SW 1271 (cell line): ENCODE measurements at places on chromosomes 13 and 19.

GRCh38 chr19:2089001-2089711, 7.0 kb downstream of the MOB3A start:
- no peak for DNase-seq

DNA sequence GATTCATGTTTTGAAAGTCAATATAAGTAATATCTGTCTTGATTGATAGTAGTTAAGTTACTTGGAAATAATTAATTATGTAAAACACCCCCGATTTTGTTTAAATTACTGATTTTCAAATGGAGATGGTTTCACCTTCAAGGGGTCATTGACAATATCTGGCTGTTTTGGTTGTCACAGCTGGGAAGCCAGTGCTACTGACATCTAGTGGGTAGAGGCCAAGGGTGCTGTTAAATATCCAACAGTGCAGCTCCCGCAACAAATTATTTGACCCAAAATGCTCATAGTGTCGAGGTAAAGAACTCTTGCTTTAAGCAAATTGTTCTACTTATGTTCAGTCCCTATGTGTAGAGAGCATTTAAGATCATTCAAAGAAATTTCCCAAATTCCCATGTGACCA, 50.6 kb upstream of the PCDH20 start:
- DNase-seq, result no peak

DNA sequence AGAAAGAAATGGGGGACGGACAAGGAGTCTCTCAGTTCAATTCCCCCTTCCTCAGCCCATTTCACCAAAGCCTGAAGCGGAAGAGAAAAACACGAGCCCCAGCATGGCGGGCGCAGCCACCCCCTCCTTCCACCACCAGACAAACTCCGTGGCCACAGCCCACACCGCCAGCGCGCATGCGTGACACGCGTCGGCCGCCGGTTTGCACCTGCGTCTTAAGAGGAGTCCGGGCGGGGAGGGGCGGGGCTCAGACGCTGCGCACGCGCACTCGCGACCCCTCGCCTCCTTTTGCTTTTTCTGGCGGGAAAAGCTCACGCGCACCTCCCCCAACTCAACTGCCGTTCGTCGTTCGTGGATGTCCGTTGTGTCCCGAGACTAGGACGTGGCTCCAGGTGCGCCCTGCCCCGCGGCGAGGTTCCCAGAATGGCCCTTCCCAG, at the start of gene KASH5:
KASH5 (plus strand) TSS at position 314 of the 437 bp plus-strand sequence. CDS start 2,635 bp downstream, outside the sequence.
- DNase-seq, result peak; percentile 57

DNA sequence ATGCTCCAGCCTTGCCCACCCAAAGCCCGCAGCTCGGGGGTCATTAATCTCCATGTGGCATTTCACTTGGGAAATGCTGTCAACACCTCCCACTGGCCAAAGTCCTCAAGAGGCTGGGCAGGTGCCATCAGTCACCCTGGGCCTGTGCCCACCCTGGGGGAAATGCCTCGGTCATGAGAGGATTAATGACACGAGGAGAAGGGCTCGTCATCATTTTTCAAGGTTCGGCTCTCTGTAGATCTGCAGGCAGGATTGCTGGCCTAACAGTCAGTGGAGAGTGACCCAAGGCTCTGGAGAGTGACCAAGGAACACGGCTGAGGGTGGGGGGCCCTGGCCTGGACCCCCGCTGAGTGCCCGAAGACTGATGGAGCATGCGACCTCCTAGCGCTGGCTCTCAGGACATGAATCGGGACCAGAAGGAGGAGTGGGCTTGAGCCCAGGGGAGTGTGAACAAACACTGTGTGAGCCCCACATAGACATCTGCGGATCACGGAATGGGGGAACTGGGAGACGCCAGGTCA, 15.2 kb upstream of the KCTD15 start:
- no peak for DNase-seq

DNA sequence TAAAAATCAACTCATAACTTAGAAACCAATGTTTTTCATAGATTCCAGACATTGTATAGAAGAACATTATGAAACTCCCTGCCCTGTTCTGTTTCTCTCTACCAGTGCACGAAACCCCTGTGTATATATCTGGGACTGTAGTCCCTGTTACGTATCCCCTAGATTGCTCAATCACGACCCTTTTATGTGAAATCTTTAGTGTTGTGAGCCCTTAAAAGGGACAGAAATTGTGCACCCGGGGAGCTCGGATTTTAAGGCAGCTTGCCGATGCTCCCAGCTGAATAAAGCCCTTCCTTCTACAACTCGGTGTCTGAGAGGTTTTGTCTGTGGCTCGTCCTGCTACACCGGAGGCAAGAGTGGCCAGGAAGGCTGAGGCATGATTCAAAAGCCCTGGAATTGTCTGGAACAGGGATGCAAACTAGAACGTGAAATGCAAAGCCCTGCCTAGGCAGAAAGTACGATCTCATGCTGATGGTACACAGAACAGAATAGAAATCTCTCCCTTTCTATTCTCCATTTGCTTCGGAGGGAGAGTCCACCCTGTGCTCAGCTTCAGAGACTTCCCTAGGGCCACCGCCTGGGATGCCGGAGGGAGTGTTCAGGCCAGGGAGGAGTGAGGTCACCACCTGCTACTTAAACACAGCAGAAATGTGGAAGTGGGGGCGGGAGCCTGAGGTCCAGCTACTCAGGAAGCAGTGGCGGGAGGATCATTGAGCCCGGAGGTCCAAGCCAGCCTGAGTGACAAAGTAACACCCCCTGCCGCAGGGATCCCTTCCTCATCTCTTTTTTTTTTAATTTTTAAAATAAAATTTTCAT, 758 bp upstream of the ZNF888 start:
- DNase-seq, result no peak

DNA sequence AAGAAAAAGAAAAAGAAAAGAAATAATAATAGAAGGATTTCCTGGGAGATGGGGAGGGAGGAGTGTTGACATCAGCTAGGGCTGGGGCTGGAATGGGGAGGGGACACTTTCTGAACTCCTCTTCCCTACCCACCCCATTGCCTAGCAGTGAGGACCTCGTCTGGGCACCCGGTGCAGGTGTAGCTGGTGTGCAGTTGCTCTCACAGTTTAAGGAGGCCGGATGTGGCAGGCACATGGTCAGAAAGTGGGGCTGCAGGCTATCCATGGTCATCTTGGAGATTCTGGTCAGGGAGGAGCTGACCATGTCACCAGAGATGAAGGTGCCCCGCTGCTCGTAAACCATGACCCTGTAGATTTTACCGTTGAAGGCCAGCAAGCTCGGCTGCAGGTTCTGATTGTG, 8.5 kb upstream of the TUBB4A start:
- DNase-seq, result no peak

DNA sequence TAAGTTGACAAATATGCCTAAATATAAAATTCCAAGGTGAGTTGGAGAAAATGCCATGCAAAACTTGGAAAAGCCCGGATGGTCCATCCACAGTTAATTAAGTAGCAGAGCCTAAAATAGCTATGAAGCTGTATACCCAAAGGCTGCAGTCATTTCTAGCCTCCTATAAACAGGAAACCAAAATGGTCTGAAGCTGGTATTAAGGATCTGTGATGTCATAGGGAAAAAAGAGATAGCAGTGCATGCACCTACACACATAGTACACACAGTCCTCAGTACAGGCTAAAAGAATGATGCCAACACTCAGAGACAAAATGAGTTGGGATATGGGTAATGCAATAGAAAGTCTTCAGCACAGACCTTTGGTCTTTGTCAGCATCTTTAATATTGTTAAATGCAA, 736.9 kb downstream of the EFNB2 start:
- DNase-seq, result no peak

DNA sequence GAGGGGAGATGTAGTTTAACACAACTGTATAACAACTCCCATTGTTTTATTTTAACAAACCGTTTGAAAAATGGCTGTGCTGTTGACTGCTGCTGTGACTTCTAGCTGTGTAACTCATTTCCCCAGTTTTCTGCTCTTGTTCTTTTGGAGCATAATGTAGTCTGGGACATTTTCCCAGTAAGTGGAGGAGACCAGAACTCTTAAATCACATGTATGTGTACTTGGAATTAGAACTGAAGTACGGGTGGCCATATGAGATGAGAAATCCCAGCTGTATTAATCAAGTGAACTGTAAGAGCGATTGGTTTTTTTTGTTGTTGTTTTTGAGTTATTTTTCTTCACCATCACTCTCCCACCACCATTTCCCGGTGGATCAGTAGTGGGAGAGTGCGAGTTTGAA, 49.4 kb upstream of the RNF113B start:
- no peak for DNase-seq

- DNase-seq, result no peak
Measured at GRCh38 chr13:93534181-93534700, 307.6 kb downstream of the GPC6 start.

DNA sequence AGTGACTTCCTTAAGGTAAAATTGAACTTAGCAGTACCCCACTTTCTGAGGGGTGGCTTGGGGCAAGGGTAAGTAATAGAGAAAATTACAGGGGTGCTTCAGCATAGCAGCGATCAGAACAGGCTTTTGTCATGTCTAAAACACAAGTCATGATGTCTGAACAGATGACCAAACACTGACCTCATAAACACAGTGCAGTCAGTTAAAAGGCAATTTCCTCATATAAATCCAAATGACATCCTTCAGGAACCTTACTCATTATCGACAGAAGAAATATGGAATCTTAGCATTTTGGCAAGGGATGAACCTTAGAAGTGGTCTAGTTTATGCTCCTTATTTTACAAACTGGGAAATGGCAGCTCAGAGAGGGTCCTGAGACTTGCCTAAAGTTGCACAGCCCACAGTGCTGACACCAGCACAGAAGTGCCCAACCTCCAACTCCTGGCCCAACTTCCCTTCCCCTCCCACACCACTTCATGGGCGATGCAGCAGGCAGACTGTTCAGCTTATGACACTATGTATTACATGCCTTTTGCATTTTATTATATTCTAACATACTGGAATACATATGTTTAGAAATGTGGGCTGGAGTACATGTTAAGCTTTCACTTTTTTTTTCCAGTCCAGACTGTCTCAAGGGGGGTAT, 3.6 kb downstream of the GJA3 start:
- no peak for DNase-seq

GRCh38 chr13:109172136-109172535, 542.7 kb downstream of the MYO16 start:
- DNase-seq, result no peak

DNA sequence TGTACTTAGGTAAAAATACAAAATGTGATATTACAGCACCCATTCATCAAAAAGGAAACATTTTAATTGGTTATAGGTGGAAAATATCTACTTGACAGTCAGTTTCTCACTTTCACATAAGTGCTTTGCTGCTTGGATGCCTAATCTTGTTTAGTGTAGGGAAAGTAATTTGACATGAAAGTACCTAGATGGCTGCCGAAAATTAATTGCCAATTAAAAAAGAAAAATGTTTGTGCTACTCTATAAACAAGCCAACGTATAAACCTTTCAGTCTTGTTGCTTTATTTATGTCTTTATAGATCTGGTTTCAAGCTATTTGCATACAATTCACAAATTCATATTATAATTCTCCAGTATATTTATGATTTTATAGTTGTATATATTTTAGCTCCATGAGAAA, 729.9 kb downstream of the DACH1 start:
- no peak for DNase-seq

DNA sequence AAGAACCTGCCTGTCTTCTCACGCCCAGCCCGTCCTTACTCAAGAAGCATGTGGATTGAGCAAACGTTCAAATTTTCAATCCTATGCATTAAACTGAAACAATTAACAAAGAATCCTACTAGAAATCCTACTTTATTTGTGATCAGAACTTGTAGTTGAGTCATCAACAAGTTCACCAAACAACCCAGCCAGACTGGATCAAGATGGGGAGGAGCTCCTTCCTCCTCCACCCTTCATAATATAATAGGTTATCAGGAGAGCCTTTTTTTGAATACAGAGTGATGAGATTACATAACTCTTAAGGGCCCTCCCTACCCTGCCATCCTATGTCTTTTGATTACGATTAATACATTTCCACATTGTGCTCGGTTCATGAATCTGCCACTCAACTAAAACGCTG, 32.7 kb downstream of the SOX21 start:
- DNase-seq, result no peak

DNA sequence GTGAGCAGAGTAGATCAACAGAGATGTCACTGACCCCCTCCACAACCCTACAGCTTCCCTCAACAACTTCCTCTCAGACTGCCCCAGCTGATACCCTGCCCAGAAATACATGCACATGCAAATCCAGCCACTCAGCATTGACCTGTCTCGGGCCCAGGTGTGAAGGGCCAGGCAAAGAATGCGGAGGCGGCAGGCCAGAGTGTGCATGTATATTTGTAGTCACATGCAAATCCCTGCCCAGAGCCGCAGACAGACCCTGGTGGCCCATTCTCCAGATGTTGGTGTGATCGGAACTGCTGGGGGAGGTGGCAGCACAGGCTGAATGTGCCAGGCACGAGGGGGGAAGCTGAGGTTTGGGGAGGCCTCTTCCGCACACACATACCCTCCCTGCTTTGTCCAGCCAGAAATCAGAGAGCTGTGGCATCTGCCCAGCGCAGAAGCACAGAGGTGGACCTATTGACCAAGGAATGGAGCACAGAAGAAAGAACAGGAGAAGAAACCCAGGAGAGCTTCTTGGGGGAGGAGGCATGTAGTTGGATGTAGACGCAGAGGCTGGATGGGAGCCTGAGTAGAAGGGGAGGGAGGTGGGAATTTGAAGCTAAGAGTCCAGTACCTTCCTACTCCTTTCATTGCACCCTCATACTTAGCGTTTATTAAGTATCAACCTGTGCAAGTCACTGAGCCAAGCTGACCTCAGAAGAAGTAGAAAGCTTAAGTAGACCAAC, 14.4 kb downstream of the MEF2B start:
- no peak for DNase-seq

DNA sequence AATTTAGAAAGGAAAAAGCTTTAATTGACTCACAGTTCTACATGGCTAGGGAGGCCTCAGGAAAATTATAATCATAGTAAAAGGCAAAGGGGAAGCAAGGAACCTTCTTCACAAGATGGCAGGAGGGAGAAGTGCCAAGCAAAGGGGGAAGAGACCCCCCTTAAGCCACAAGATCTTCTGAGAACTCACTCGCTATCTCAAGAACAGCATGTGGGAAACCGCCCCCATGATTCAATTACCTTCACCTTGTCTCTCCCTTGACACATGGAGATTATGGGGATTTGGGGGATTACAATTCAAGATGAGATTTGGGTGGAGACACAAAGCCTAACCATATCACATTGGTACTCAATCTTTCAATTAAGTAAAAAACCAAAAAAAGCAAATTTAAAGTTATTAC, 1778.7 kb upstream of the MIR17HG start:
- DNase-seq, result no peak

GRCh38 chr13:65064967-65065366, 2165.2 kb downstream of the PCDH9 start:
- no peak for DNase-seq

GRCh38 chr13:72864142-72865011, 82.4 kb downstream of the PIBF1 start:
- DNase-seq, result no peak
